ENCODE measurements at places on chromosomes 2 and 18.

DNA sequence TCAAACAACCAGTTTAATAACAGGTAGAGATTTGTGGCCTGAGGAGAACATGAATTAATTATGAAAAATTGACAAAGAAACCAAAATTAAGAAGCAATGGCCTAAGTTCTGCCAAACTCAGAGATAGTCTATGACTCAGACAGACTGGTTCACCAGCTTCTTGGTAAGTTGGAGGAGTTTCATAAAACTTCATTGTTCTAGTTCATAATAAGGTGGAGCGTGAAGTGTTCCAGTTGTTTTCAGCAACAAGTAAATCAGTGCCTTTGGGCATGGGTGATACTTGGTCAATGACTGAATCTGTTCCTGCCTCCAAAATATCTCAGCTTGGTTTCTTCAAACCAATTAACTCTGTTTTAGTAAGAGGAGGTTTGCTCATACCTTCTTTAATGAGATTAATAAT is 40.0 kb downstream of the SLC40A1 start:
- no peak for DNase-seq

DNA sequence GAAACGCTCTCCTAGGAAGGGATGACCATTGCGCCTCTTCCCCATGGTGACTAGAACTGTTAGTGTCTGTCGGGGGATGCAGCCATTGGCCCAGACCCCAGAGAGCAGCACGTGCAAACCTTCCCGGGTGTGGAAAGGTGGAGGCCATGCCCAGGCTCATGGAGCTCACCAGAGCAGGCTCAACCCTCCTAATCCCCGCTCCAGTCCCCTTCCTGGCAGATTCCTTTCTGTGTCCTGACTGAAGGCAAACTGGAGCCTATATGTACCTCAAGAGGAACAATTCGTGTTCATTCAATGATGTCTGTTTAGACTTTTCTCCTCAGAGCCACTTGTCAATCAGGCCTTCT is 94.4 kb downstream of the RHOB start:
- DNase-seq: no peak

GRCh38 chr2:225920621-225921220 is 521.2 kb downstream of the NYAP2 start:
- no peak for DNase-seq

DNA sequence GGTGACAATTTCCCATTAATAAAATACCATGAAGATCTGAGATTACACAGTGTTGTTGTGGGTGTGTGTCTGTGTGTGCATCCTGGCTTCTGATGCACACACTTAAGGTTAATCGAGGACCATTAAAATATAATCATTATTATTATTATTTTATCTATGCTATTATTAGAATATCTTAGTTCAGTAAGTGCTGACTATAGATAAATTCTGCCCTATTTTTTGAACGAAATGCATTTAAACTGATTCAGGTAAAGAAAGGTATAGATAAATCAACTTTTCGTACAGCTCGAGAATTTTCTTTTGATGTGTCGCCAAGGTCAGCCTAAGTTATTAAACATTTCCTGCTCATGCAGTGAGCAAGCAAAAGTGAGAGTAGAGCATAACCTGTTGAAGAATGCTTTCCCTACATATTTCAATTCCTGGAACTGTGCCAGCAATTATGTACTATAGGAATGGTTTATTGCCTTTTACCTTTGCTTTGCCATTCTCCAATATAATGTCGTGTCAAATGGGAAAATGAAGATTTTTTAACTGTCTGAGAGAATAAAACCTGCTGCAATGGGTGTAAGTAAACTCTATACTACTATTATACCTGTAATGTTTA is 25.8 kb downstream of the KCNJ3 start:
- no peak for DNase-seq

DNA sequence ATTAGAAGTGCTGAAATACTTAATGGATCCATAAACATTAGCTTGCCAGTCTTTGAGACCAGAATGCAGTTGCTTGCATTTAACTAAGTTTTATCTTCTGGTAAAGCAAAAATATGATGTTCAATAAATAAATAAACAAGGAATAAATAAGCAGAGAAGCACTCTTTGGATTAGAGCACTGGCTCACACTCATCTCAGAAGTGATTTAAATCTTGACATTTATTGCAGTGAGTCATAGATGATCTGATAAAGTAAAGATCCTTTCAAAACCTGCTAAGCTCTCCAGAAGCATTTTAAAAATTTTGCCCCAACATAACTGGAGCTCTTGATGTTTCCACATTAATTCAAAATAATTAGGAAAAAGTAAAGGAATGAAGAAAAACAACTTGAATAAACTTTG is 66.8 kb downstream of the KYNU start:
- no peak for DNase-seq

DNA sequence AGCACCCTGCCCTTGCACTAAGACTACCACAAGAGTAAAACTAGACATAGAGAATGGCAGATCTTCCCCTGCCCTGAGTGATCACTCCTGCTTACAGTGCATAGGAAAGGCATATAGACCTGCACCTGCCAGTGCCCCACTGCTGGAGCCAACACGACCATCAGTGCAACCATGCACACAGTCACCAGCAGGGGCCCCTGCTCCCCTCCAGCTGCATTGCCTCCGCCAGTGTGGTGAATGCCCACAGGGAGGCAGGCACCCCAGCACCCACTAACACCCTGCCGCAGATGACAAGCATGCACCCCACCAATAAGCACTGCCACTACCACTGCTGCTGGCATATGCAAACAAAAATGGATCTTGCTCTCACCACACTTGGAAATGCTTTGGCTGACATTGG is 478.8 kb downstream of the ADCYAP1 start:
- peak; percentile 8 for DNase-seq

DNA sequence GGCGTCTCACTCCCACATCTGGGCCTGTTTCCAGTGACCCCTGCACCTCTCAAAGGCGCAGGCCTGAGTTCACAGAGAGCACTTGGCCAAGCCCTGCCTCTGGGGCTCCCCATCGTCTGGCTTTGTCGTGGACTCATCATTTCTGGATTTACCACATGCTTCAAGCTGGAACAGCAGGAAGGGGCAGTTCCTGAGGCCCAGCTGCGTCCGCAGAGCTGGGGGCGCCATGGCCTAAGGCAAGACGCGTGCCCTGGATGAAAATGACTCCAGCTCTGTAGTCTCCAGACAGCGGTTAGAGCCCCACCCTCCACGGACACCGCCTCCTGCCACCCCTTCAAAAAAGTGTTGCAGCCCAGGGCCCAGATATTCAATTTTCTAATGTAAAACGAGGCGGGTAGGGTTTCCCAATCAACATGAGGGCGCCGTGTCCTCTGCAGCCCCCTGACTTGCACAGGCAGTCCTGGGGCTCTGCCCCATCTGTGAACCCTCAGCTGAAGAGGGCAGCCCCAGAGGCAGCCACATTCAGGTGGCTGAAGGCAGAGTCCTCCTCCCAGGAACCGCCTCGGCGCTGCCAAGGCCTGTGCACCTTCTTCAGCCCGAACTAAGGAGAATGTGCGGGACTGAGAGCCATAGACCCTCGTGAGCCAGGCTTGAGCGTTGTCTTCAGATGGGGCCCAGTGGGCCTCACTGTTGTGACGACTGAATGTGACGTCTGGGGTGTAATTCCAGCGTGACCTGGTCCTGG is 85.5 kb downstream of the NFATC1 start:
- DNase-seq: peak; percentile 48

- no peak for DNase-seq
Measured at GRCh38 chr2:64699712-64700111, 46.0 kb upstream of the SERTAD2 start.

DNA sequence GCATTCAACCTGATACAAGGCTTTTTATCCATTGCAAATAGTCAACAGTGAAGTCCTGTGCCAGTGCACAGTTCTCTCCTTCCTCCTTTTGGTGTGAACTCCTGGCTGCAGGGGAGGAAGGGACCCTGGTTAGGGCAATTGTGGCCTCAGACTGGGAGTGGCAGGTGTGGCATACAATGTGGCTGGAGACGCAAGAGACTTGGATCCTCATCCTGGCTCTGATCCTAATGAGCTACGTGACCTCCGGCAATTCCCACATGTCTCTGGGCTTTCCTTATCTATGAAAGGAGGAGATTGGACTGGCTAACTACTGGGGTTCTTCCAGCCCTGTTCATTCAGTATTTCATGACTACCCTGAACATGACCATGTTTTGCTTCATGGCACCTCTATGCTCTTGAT is 10.5 kb upstream of the IL1A start:
- no peak for DNase-seq

DNA sequence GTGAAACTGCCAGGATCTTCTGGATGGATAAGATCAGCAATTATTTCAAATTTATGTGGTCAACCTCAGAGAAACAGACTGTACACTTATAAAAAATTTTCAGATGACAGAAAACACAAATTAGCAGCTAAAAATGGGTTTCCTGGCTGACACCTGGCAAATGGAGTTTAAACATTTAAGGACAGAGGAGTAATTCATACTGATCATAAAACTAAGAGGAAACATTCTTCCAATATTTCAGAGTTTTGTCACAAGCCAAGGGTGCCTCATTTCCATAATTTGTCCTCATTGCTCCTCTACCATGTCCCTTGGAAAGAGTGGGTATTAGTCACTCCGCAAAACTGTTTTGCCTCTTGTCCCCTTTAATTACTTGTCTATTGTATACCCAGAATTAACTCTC is 70.2 kb downstream of the TMEFF2 start:
- no peak for DNase-seq

GRCh38 chr2:43224131-43224570 is 2.3 kb downstream of the ZFP36L2 start:
- peak; percentile 84 for DNase-seq

GRCh38 chr2:23595601-23596251 is 210.7 kb downstream of the KLHL29 start:
- no peak for DNase-seq

DNA sequence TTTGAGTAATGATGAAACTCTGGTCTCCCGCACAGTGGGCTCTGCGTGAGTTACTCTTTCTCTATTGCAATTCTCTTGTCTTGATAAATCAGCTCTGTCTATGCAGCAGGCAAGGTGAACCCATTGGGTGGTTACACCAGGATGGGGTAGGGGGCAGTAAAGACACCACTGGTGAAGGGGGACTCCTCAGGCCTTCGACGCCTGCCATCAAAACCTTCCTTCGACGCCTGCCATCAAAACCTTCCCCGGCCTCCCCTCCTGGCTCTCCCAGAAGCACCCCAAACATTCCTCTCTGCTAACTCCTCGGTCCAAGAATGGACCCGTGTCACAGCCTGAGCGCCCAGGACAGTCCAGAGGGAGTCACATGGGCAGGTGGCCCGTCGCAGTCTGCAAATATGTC is 4.8 kb upstream of the STARD7 start:
- no peak for DNase-seq

GRCh38 chr2:126915903-126916302 is 17.2 kb downstream of the TEX51 start:
- no peak for DNase-seq

- DNase-seq: no peak
Measured at GRCh38 chr2:73350035-73350691, 35.5 kb upstream of the ALMS1 start.

- no peak for DNase-seq
Measured at GRCh38 chr2:71426721-71427120, 26.6 kb upstream of the DYSF start.

GRCh38 chr2:1082456-1083205 is 132.0 kb downstream of the SNTG2 start:
- peak; percentile 78 for DNase-seq

DNA sequence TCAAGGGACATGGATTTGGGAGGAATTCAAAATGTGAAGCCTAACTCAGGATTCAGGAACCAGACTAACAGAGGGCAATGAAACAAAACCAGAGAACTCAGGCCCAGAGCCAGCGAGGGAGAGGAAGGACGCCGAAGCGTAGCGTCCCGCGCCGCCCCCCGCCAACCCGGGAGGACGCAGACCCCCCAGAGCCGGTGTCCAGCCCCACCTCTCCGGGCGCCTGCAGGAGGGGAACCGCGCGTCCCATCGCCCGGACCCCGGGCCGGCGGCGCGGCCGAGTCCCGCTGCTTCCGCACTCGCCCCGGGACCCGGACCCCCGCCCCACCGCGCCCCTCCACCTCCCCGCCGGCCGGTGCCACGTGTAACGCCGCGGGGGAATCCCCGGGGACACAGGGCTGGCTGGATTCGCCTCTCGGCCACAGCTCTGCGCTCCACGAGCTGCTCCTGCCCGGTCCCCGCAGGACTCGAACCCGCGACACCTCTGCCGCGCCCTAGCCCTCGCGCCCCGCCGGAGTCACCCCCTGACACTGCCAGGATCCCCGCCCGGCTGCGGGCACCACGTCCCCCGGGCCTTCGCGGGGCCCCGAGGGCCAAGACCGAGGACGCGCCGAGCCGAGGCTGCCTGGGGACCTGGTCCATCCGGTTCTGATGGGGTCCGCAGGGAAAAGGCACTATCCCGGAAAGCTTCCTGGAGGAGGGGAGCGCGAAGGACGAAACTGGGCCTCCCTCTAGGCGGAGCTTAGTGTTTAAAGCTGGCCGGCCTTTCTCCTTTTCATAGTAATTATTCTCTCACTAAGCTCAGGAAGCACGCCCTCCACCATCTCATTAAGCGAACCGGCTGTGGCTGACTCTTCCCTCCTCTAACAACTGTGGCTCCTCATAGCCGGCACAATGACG is 40.4 kb upstream of the FAM124B start:
- peak; percentile 30 for DNase-seq

GRCh38 chr2:148042219-148042618 is 21.3 kb downstream of the MBD5 start:
- no peak for DNase-seq

DNA sequence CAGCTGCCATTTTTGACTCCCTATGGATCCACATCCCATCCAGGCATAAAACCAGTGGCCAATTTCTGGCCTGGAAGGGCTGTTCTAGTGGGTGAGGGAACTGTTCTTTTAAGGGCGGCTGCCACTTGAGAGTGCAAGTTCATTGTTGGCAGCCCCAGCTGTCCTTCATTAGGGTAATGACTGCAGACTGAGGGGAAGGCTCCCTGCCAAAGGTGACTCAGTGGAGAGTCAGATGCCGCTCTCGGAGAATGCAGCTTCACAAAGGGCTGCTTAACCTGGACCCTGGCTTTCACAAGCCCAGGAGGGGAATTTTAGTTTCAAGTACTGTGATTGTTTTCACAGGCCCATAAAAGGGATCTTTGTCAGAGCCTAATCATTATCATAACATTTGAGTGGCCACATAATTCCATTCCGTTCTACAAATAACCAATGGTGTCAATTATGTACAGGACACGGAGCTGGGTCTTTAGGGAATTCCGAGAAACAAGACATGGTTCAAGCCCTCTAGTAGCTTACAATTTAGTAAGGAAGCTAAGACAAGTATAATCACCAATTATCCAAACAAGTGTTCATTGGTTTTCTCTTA is 235.7 kb downstream of the CDCA7 start:
- DNase-seq: no peak

DNA sequence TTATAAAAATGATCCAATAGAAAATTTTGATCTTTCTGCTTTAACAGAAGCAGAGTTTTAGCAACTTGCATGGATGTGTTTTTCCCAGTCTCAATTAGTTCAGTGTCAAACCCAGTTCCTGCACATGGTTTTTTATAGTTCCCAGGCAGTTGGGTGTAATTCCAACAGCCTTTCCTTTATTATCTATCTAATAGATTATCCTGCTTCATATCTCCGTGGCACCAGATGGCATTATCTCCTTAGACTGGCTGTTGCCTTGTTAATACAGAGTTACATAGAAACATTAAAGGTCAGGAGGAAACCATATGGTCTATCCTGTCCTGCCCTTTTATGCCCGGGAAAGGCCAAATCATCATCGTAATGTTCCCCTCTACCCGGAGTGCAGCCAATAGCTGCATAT is 400.9 kb upstream of the SMIM21 start:
- DNase-seq: no peak

GRCh38 chr2:65786007-65786717 is 353.8 kb upstream of the SPRED2 start:
- no peak for DNase-seq

- no peak for DNase-seq
Measured at GRCh38 chr2:99710721-99711120, 220.9 kb upstream of the REV1 start.

GRCh38 chr2:211867845-211868451 is 670.7 kb downstream of the ERBB4 start:
- DNase-seq: no peak
